Cortex of kidney (tissue), 1 donor: ENCODE measurements at places on chromosomes 1 and 21.

DNA sequence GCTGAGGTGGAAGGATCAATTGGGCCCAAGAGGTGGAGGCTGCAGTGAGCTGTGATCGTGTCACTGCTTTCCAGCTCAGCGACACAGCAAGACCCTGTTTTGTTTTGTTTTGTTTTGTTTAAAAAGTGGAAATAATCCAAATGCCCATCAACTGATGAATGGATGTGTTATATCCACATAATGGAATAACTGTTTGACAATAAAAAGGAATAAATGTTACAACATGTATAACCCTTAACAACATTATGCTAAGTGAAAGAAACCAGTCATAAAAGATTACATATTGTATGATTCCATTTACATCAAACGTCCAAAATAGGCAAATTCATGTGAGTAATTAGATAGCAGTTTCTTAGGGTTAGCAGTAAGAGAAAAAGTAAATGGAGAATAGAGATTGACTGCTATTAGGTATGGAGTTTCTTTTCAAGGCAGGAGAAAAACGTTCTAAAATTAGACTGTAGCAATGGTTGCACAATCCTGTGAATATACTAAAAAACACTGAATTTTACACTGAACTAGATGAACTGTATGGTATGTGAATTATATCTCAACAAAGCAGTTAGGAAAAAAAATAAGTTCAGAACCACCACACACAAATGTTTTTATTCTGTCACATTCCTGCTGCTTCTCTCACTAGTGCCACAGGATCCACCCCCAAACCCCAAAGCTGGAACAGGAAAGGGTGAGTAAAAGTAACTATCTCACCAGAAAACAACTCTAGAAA lies 15.7 kb downstream of the FOXJ3 start:
- no peak for DNase-seq

DNA sequence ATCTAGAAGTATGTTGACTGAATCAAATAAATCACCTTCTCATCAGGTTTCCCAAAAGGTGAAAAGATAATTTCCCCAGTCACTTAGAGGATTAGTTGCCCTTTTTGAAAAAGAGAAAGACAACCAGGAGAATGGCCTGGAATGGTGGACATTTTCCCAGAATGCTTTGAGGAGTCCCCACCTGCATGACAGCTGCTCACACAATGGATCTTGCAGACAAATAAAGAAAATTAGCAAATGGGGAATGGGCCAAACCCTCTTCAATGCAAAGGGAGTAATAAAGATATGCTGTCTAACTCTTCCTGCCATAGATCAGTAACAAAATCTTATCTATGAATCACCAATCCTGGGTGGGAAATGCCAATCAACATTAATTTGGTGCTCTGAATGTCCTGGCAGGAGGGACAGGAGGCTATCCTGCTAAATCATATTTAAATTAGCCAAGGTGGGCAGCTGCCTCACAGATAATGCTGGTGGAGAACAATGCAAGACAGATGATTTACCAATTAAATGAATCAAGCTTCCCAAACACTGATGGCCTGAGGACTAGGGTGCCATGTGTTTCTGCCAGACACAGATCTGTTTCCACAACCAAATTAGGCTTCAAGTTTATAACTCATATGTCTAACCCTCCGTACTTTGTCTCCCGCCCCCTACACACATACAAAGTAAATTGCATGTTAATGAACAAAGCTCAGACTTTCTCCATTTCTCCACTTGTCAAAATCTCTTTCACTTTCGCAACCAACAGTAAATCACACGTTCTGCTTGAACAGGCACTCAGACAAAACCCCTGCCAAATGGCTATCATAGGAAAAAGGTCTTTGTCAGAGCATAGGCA lies 488.0 kb upstream of the PLXNA2 start:
- no peak for DNase-seq

DNA sequence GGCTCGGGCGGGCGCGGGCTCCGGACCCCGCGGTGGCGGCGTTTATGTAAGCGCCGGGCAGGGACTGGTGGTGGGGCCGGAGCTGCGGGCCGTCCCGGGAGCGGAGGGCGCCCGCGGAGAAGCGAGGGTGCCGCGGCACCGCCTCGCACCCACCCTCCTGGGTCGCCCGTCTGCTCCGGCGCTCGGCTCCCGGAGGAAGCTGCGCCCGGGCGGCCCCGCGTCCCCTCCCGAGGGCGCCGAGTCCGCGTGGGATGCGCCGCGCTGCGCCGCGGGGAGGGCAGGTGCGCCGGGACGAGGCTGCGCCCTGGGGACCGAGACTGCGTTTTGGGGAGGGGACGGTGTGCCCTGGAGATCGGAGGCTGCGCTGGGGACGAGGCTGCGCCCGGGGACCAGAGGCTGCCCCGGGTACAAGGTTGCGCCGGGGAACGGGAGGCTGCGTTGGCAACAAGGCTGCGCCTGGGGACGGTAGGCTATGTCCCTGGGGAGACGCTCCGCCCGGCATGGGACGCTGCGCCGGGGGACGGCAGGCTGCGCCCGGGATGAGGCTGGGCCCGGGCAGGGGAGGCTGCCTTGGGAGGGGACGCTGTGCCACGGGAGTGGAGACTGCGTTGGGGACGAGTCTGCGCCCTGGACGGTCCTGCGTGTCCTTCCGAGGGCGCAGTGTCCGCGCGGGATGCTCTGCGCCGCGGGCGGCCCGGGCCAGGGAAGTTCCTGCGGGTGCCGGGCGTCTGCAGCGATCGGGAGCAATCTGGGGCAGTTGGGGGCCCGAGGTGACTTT lies 627 bp downstream of the ADARB1 start:
- no peak for DNase-seq

GRCh38 chr1:181119093-181119989 lies 30.8 kb downstream of the IER5 start:
- no peak for DNase-seq

GRCh38 chr21:43020177-43020576 lies 45.8 kb downstream of the PKNOX1 start:
- no peak for DNase-seq

DNA sequence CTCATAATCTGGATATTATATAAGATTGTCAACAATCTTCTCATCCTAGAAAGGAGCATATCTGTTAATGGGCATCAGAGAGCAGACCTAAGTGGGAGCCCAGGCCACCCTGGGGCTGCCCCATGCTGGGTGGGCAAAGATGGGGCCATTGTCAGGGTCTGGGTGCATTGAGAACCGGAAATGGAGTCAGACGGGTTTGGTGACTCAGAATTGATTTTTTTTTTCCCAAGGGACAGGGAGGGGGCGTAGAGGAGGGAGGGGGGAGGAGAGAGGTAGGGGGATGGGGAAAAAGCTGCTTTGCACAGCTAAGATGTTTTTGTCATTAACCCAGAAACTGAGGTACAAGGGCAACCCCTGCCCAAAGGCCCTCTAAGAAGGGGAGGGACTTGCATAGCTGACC lies 1.3 kb downstream of the ATXN7L2 start:
- DNase-seq: no peak

GRCh38 chr1:191671236-191671635 lies 487.0 kb upstream of the RGS18 start:
- DNase-seq: no peak

- DNase-seq: no peak
These were observed 236.9 kb downstream of the SIPA1L2 start for GRCh38 chr1:232393010-232393409.

GRCh38 chr1:243933495-243933894 lies 83.5 kb upstream of the AKT3 start:
- no peak for DNase-seq

DNA sequence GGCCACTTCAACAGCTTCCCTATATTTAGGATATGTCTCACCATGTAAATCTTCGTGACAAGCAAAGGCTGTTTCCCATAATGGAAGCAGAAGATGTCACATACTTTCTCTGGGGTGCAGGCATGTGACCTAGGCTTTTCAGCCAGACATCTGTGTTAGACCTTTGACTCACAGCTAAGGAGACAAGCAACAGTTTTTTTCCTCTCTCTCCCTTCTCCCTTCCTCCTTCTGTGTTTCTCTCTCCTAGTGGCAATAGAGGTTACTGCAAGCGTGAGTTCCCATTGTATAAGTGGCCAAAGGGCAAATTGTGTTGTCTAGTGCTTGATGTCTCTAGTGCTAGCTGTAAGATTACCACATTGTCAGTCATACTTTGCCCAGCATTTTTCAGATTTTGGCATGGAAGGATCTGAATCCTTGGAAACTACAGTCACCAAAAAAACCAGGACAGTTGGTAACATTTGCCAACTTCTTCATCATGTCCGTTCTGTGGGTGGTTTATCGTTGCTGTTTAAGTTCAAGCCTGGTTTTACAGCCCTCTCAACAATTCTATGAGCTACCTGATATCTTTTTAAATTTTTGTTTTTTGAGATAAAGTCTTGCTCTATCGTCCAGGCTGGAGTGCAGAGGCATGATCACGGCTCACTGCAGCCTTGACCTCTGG lies 44.4 kb upstream of the RABGAP1L start:
- no peak for DNase-seq

DNA sequence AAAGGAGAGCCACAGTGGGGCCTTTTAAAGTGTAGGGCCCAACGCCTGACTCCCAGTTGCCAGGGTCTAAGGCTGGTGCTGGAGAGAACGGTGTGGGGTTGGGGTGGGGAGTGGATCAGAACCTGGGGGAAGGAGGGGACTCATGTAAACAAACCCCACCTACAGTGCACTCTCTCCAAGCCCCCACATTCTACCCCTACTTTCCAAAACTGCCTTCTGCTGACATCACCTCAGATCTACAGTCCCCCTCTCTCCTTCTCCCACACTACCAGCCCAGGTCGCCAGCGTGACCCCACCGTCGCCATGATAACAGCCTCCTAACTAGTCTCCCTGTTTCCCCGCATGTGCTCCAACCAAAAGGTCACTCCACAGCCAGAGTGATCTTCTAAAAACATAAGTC lies 26.6 kb downstream of the TNNT2 start:
- DNase-seq: no peak
